CD4-positive, alpha-beta T cell treated with Interleukin-17A for 1 hour (primary cell): ENCODE measurements at places on chromosomes 6 and 20.

DNA sequence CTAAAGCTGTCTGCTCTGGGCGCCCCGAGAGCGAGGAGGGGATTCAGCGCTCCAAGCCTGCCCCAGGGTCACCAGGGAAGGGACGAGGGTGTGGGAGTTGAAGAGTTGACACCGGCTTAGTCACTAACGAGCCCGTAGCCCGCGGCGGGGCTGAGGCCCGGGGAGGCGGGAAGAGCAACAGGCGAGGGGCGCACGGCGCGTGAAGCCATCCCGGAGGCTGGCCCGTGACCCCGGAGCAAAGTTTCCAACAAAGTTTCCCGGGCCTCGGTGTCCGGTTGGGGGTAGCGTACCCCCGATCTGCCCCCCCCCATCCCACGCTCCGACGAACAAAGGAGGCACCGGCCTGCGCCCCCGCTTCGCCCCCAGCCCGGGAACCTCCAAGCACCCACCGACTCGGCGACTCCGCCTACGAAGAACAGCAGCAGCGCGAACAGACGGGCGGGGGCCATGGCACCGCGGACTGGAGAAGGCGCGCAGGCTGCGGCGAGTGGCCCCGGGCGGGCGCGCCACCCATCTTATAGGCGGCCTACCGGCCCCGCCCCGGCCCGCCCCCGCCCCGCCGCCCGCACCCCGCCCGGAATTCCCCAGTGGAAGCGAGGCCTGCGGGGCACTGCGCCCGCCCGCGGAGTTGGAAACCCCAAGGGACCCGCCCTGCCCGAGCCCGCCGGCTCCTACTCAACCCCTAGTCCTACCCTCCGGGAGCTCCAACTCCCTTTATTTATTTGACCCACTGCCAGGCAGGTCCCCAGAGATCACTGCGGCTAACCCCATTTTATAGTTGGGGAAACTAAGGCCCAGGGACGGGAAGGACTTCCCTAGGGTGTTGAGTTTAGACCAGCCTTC lies at the start of gene SDC4:
TSS of gene SDC4 (minus strand) at position 489 of the 843 bp plus-strand sequence. CDS start at position 449, 40 bp downstream.
- peak; percentile 72 for DNase-seq

- DNase-seq, result no peak
Measured at GRCh38 chr6:43712579-43712978, 25.0 kb upstream of the MRPS18A start.

DNA sequence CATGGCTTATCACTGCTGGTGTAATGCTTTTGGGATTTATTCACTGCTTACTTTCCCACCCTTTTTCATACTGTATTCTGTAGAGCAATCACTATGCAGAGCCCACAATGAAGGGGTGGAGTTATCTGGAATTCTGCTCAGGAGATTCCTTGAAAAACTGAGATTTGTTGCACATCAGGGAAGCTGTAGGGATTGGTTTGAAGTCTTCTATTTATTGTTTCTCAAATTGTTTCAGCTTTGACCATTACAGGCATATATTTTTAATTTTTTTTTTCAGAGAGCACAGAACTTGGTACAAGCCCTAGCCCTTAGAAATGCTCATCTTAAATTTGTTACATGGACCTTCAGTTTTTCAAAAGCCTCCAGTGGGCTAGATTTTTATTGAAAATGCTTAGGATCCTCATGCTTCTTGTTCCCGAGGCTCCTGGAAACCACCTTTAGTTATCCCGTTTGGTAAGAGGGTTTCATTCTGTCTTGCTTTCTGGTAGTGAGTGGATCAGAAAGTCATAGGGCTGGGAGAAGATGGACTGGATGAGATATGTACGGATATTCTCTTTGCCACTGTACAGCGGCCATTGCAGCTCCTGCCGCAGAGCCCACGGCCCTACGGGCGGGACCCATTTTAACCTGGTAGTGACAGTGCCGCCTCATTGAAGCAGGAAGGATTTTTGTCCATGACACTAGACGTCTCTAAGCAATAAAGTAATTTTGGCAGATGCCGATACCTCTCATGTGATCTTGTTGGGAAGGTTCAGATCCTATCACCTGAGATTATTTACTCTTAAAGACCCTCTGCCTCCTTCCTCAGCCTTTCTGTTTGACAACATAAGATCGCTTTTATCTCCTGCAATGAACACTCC lies 45.3 kb upstream of the ZNF184 start:
- no peak for DNase-seq

- no peak for DNase-seq
Measured at GRCh38 chr6:111681860-111682259, 76.2 kb upstream of the TRAF3IP2 start.

DNA sequence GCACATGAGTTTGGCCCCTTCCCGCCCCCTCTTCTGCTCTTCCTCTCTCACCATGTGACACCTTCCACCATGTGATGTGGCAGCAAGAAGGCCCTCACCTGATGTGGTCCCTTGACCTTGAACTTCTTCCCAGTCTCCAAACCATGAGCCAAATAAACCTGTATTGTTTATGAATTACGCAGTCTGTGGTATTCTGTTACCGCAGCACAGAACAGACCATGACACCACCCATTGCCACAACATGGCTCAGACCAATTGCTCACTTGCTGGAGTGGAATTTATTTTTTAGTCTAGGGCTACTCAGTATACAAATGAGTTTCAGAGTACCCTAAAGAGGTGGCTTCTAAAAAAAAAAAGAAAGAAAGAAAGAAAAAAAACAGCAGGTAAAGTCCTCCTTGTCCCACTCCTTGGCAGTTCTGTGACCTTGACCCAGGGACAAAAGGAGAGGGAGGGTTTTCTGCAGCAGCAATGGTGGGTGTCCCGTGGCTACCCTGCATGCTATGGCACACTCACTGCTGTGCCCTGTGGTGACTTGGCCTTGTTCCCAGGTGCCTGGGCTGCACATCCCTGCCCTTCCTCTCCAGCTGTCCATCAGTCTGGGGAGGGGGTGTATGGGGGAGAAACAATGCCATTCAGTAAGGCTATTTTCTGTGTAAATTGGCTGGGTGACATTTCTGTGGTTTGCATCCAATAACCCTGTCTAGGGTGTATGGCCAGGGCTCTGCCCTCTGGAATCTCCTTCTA lies 5.4 kb upstream of the VSX1 start:
- DNase-seq, result no peak

GRCh38 chr6:37941871-37942270 lies 122.3 kb downstream of the ZFAND3 start:
- no peak for DNase-seq
